ENCODE measurements at places on chromosomes 12 and 14. TPM values are rescaled to one million over a fixed set of nuclear protein-coding genes. Genes with fewer than 3 reads are reported as not detected.
A peak's percentile ranks its signal among the peaks of the same experiment; 100 is the strongest.

- no peak for DNase-seq
These were observed 19.2 kb downstream of the IL26 start for GRCh38 chr12:68206446-68206845.

COQ6 gene
- 12.8 TPM for total RNA-seq

DNA sequence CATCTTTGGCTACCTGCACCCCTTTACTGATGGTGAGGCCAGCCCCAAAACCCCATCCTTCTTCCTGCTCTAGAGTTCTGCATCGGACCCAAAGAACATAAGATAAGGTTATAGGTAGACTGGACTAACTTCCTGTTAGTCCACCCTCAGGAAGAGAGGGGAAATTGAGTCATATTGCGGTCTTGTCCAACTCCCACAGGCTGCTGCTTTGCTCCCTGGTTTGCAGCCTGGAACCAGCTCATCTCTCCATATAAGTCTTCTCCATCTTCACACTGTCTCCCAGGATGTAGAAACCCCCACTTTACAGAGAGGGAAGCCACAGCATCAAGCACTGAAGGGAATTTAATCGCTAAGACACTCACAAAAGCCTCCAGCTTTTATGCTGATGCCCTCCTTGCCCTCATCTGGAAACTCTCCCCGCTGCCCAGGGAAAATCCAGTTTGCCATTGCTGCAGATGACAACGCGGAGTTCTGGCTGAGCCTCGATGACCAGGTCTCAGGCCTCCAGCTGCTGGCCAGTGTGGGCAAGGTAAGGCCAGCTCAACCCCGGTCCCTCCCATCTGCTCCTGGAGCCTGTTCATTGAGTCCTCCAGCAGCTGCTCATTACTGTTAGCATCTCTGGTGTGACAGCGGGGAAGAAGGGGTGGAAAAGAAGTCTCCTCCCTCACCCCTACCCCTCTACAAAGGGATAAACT, 85.3 kb downstream of the B4GALNT3 start:
- DNase-seq: no peak

GRCh38 chr12:130849561-130850417, 10.7 kb upstream of the STX2 start:
- no peak for DNase-seq

KCNA5 gene
- not detected for total RNA-seq

GRCh38 chr12:30763053-30763452, 8.3 kb upstream of the CAPRIN2 start:
- no peak for DNase-seq

DNA sequence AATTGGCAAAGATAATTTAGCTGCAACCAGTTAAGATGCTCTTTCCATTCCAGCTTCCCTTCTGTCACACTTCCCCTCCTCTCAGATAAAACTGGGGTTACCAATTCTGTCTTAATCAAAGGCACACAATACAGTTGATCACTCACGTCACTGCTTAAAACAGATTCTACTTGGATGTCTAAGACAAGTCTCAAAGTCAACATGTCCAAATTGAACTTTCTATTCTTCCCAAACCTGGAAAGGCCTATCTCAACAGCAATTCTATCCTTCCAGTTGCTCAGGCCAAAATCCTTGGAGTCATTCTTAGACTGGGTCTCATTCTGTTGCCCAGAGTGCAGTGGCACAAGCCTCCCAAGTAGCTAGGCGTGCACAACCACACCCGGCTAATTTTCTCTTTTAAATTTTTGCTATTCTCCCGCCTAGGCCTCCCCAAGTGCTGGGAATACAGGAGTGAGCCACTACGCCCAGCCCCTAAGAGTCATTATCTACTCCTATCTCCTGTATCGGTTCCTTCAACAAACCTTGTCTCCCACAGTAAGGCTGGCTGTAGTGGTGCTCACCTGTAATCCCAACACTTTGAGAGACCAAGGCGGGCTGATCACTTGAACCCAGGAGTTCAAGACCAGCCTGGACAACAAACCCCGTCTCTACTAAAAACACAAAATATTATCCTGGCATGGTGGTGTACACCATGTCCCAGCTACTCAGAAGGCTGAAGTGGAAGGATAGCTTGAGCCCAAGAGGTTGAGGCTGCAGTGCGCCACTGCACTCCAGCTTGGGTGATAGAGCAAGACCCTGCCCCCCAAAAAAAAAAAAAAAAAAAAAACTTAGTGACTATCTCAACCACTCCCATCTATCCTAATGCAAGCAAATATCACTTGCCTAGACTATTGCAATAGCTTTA, 4.7 kb downstream of the RPS29 start:
- DNase-seq: no peak

TGM1 gene
- 3.8 TPM for total RNA-seq

GRCh38 chr12:54452628-54453027, 20.8 kb downstream of the GTSF1 start:
- no peak for DNase-seq

GRCh38 chr14:98955036-98955740, 316.8 kb downstream of the BCL11B start:
- DNase-seq: no peak

GRCh38 chr14:92472860-92473259, 40.7 kb upstream of the RIN3 start:
- no peak for DNase-seq

DNA sequence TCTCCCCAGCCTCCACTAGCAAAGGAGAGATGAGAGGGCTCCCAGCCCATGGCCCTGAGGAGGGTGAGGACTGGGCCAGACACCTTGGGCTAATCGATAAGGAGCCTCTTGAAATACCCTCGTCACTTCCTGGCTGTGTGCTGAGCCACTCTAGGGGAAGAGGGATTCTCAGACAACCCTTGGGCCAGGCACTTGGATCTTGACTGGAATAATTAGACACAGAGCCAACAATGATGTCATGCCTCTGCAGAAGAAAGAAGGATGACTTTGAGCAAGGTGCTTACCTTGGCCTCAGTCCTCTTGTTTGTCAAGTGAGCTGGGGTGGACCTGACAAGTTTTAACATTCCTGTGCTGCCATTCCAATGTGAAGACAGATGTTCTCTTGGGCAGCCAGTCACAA, 83.1 kb downstream of the LRRC74A start:
- peak; percentile 31 for DNase-seq

MMP17 gene
- 8.4 TPM for total RNA-seq

GRCh38 chr12:69332815-69333358, 15.3 kb upstream of the LYZ start:
- no peak for DNase-seq

- no peak for DNase-seq
These were observed 343.6 kb downstream of the GLT1D1 start for GRCh38 chr12:129196927-129197326.

GRCh38 chr12:9794484-9795093, 32.7 kb upstream of the KLRF1 start:
- DNase-seq: no peak

- DNase-seq: no peak
These were observed 43.2 kb downstream of the IRAK3 start for GRCh38 chr12:66232263-66232662.

GRCh38 chr12:133264173-133264572, 28.5 kb upstream of the ANHX start:
- no peak for DNase-seq

GRCh38 chr12:27672643-27673042, 23.6 kb upstream of the REP15 start:
- no peak for DNase-seq

GRCh38 chr14:73997944-73998447, 21.1 kb downstream of the ENTPD5 start:
- DNase-seq: no peak

HRK gene
- 2.1 TPM for total RNA-seq

DNA sequence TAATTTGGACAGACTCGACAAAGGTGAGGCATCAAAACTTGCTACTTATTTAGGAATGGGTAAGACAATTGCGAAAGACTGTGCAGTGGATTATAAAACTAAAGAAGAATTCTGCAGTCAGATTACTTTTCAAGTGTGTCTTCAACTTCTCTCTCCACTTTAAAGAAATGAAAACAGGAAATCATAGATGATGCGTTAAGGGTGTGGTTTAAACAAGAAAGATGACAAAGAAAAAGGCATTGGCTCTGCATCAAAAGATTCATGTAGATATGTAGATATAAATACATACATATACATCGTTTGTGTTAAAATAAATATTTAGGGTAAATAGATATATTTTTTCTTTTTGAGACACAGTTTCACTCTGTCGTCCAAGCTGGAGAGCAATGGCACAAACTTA, 74.6 kb upstream of the PARP11 start:
- no peak for DNase-seq
